Left kidney (tissue), 8 donors: ENCODE measurements at places on chromosomes 16 and 17.

GRCh38 chr16:67000384-67001351, 12.3 kb downstream of the CES4A start:
- DNase-seq = no peak

- DNase-seq = no peak
Measured at GRCh38 chr16:84911486-84912216, 91.9 kb downstream of the CRISPLD2 start.

DNA sequence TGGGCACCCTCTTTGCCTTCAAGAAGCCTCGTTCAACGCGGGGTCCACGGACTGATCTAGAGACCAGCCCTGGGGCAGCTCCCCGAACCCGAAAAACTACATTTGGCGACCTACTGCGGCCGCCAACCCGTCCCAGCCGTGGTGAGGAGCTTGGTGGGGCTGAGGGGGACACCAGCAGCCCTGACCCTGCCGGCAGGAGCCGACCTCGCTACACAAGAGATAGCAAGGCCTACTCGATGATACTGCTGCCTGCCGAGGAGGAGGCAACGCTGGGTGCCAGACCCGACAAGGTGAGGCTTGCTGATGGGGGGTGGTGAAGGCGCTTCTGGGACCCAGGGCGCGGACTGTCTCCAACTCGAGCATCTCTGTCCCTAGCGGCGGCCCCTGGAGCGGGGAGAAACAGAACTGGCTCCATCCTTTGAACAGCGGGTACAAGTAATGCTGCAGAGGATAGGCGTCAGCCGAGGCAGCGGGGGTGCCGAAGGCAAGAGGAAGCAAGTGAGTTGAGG, 5.6 kb downstream of the ACD start:
- DNase-seq = no peak

DNA sequence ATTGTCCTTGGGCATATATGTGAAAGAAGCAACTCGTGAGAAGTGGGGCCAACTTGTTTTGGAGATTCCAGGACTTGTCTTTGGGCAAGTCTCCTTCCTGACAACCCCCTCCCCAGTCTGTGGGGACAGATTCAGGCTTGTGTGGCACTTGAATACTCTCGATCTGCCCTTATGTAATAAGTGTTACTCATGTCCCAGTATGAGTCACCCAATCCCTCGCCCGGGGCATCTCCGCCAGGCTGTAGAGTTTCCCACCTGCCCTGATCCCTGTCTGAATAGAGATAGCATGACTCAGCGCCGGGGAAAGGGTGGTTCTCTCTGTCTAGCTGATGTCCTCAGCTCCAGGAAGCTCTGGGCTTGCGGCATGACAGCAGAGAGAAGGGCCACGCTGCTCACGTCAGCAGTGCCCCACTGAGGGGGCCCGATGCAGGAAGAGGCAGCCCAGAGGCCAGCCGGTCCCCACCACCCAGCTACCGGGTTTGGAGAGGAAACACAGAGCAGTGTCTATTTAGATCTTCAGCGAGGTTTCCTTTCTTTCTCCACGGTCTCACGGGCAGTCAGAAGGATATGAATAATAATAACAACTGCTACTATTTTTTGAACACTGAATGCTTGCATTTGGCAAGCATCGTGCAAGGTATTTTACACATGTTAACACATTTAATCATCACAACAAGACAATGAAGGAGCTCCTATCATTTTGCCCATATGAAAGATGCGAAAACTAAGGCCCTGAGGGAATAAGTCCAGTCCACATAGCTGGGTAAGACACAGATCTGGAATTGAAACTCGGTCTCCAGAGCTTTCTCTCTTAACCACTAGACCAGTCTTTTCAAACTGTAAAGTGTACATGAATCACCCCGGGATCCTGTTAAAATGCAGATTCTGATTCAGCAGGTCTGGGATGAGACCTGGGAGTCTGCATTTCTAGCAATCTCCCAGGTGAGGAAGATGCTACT, 426.7 kb upstream of the MAF start:
- DNase-seq = no peak

- DNase-seq = no peak
Measured at GRCh38 chr16:22086440-22086839, 5.9 kb upstream of the VWA3A start.

GRCh38 chr16:67179421-67180080, 4.2 kb downstream of the MATCAP1 start:
- no peak for DNase-seq

DNA sequence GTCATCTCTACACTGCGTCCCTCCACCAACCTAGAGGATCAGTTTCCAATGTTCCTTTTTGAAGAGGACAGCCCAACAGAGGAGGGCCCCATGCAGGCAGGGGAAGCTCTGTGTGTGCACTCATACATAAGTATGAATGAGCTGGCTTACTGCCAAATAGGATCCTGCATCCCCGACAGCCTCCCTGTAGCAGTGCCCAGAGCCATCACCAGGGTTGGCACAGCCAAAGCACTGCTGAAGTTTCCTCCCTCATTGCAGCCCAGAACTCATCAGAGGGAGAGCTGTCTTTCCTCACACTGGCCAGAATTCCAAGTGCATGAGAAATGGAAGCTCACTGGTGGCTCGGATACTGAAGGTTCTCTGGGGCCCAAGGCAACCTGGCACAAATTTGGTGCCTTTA, 114.4 kb downstream of the ASIC2 start:
- DNase-seq = no peak

DNA sequence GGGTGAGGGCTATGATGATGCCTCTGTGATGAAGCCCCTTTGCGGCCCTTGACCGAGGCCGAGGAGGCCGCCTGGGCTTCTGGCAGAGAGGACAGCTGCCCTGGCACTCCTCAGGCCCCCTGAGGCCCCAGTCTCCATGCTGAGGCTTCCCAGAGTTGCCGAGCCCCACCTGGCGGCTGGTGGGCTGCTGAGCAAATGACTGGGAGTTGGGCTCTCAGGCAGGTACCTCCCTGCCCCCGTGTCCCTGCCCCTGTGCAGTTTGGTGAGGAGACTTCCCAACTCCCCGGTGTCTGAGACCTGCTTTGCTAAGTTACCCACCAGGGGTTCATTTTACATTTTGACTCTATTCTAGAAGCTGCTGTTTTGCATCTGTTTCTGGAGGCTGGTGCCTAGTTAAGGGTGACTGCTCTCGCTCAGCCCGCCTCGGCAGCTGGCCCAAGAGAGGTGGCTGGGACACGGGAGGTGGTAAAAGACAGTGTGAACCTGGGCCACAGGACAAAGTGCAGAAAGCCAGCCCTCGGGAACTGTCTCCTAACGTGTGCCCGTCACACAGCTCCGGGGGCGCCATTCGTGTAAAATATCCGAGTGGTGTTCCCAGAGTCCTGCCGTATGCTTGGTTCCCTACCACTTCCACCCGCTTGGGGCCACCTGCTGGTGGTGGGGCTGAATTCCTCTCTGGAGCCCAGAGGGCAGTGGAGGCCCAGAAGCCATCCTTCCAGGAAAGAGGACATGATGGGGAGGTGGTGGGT, 134.5 kb downstream of the RAB11FIP4 start:
- no peak for DNase-seq

GRCh38 chr17:3804503-3804931, 3.5 kb upstream of the ITGAE start:
- DNase-seq = no peak

DNA sequence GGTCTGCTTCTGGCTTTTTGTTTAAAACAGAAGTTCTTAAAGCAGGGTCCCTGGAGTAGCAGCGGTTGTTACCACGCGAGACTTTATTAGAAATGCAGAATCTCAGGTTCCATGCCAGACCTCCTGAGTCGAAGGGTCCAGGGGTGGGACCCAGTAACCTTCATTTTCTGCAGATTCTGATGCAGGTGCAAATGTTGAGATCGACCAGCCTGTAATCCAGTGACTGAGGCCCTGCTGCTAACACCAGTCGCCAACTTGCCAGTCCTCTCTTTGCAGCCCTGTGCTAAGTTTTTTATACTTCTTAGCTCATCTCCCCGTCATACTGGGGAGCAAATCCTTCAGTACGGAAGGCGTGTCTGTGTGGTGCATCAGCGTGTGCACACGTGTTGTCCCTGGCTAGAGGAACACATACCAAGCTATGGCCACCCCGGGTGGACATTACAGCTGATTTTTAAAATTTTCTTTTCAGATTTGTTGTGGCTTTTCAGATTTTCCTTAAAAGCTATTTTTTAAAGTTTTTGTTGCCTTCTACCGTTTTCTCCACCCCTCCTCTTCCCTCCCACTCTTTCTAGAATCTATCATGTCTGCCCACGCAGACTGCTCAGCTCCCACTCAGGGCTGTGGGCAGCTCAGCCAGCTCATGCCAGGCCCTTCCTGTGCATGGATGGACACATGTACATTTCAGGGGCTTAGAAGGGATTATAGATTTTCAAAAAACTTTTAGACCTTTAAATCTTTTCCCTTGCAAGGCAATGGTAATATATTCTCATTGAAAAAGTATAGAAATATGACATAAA, 57.7 kb downstream of the MEAK7 start:
- DNase-seq = no peak

DNA sequence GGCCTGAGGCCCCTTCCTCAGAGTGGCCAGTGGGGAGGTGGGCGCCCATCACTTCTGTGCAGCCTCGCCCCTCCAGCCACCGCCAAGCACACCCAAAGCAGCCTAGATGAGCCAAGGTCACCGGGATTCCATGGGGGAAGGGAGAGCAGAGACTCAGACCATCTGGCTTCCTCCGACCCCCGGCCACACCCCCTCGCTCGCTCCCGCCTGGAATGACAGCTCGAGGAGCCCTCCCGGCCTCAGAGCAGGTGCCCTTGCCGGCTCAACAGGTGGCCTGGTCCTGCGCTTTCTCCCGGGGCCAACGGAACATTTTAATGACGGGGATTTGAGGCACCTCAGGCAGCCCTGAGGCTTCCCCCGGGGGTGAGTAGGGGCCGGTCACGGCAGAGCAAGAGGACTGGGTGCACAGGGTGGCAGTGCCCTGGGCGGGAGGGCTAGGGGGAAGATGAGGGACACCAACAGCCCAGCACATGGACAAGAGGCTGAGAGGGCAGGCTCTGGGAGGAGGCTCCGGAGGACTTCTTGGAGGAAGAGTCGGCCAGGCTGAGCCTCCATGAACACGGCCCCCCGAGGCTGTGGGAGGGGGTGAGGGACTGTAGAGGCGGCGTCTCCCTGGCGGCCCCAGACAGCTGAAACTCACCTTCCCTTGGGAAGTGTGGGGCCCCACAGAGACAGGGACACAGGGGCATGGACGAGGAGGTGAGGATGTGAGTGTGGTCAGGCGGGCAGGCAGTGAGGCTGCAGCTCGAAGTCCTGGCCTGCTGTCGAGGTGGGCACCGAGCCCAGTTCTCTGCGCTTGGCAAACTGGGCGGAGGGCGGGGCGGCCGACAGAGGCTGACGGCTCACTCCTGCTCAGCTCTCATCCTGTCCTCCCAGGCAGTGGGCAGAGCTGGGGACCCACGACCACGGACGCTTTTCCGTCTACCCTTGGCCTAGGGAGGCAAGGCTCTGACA, 12.5 kb upstream of the C1QTNF8 start:
- DNase-seq = no peak

DNA sequence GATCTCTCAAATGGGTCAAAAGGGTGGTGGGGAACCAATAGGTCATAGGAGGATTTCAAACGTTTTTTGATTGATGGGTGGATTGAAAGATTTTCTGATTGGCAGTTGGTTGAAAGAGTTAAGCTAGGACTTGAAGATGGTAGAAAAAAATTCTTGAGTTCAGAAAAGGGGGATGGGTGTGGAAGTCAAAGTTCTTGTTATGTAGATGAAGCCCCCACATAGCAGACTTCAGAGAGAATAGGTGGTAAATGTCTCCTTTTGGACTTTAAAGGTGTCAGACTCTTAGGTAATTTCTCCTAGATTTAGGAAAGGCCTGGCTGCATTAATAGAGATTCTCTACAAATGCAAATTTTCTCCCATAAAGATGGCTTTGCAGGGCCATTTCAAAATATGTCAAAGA, 163.3 kb downstream of the HS3ST4 start:
- DNase-seq = no peak

DNA sequence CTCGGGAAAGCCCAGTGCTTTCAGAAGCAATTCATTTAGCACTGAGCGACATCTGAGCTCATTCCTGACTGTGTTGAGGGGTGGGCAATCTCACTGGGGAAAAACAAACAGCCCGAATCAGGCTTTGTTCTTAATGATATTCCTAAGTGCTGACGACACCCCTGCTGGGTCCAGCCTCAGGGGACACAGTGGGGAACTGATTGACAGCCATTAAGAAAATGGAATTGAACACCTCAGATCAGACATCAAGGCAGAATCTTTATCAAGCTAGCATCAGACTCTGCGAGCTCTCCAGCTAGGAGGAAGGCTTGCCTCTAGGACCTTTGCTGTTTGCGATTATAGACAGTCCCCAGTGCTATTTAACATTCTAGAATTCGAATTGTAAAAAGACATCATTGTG, 22.5 kb upstream of the LYRM9 start:
- no peak for DNase-seq

DNA sequence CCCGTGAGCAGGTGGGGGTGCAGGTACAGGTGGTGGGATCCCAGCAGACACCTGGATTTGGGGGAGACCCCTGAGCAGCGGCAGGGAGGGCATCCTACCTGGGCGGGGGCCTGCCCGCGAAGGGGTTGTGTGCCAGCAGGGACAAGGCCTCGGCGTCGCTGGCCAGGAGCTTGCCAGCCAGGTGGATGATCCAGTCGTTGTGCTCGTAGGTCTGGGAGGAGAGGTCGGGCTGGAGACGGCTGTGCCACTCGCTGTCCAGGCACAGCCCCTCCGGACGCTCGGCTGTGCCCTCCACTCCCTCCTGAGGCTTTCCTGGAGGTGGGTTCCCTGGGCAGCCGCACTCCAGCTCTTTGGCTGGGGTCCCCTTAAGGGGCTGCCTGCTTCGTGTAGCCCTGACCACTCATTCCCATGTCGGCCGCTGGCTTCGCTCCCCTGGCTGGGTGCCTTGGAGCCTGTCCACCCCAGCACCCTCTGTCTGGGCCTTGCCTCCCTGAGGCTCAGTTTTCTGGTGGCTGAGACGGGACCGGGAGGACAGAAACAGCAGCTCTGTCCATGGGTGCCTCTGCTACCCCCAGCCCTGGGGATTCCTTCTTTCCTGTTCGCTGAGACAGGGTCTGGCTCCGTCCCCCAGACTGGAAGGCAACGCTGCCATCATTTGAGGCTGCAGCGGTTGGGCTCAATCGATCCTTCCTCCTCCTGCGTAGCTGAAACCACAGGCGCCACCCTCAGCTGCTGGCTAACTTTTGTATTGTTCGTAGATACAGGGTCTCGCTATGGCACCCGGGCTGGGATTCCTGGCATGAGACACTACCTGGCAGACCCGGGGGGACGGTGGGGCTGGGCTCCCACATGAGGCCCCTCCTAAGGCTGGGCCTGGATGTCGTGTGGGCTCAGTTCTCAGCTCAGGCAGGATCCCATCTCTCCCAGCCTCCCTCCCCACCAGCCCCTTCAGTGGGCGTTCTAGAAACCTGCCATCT, 68.6 kb upstream of the GNG13 start:
- no peak for DNase-seq

DNA sequence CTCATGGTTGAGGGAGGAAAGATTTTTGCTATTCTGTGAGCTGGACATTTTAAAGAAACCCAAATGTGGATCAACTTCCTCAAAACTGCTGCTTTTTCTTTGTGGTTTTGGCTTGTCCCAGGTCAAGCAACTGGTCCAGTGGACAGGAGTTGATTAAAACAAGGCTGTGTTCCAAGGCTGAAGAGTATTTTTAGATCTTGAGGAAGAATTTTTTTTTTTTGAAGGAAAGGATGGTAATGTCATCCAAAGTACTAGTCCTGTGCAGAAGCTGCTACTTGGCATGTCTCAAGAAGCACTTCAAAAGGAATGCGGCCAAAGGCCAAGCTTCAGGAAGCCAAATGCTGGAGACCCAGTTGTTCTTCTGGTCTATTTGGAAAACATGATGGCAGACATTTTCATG, 8.0 kb upstream of the MYH2 start:
- no peak for DNase-seq
